ENCODE measurements at places on chromosomes 7 and 10. TPM values are rescaled to one million over a fixed set of nuclear protein-coding genes. Genes with fewer than 3 reads are reported as not detected.

CHRM2 gene
- 0.31 TPM for total RNA-seq

FOXI2 gene
- total RNA-seq = not detected

ADAP1 gene
- 1.8 TPM for total RNA-seq

UNCX gene
- not detected for total RNA-seq

UCMA gene
- not detected for total RNA-seq

PON1 gene
- total RNA-seq = not detected

SERPINE1 gene
- total RNA-seq = 413 TPM

ZNF488 gene
- not detected for total RNA-seq

SGMS1 gene
- 59.2 TPM for total RNA-seq

TMEM213 gene
- total RNA-seq = not detected

ALOX5 gene
- total RNA-seq = not detected

SMC3 gene
- total RNA-seq = 27.2 TPM

XPNPEP1 gene
- 252 TPM for total RNA-seq

CALML5 gene
- not detected for total RNA-seq

PRPF18 gene
- total RNA-seq = 36.2 TPM

Measured in aortic smooth muscle cell (primary cell).